ENCODE measurements at places on chromosomes 11 and 22. TPM values are rescaled to one million over a fixed set of nuclear protein-coding genes. Genes with fewer than 3 reads are reported as not detected.

DNA sequence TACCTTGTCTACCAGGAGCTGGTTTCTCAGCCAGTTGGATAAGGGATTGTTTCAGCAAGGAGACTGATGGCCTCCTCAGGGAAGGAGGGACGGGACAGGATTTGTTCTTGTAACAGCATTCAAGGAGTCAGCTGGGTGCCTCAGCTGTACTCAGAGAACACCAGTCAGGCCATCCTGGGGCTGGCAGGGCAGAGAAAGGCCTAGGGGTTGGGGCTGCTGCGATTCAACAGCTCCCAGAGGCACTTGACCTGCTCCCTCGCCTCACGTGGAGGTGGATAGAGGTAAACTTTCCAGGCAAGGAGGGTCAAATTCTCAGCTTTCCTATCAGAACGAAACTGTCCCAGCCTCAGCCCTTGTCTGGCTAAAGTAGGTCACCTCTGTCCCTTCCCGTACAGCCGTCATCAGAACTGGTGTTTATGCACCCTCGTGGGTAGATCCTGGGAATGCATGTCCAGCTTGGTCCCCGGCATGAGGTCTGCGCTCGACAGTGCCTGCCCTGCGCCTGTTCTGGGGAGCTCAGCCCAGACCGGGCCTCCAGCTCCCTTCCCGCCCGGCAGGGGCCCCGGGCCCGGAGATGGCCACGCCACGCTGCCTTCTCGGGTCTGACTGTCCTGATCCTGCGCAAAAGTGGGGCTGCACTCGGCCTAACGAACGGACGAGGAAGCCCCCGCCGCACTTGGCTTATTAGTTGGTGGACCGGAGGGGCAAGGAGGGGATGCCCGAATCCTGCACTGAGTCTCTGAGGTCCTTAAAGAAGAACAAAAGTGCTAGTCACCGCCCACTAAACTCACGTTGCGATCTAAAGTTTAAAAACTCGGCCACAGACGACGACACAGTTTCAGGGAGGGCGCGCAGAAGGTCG lies 762 bp upstream of the CCDC134 start:
- H3K4me3 ChIP-seq, result peak overlapping the region; percentile 92
- H3K36me3 ChIP-seq, result no peaks in the 10 kb centered on the region
- DNase-seq, result no peak
- peak overlapping the region; percentile 87 for H3K27ac ChIP-seq
- H3K27me3 ChIP-seq, result no peaks in the 10 kb centered on the region
- H3K4me1 ChIP-seq, result peaks cover 33% of the 10 kb centered on the region

DNA sequence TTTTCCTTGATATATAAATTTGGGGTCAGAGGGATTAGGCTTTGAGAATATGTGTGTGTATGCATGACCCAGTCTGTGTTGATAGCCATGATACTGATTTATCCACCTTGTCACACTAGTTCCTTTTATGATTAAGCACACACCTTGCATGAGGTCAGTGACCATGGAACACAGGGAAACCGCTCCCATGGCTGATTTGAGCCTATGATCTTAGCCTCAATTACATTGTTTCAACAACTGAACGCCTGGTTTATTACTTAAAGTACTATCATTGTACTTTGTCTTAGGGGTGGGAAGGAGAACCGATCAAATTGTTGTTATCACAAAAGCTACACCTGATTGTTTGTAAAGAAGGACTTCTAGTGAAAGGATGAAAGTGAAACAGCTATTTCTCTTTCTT lies 70.7 kb downstream of the ARFGAP2 start:
- no peaks in the 10 kb centered on the region for H3K36me3 ChIP-seq
- DNase-seq, result no peak
- no peaks in the 10 kb centered on the region for H3K4me1 ChIP-seq
- H3K27ac ChIP-seq, result no peak overlapping the region
- H3K4me3 ChIP-seq, result no peak overlapping the region

DNA sequence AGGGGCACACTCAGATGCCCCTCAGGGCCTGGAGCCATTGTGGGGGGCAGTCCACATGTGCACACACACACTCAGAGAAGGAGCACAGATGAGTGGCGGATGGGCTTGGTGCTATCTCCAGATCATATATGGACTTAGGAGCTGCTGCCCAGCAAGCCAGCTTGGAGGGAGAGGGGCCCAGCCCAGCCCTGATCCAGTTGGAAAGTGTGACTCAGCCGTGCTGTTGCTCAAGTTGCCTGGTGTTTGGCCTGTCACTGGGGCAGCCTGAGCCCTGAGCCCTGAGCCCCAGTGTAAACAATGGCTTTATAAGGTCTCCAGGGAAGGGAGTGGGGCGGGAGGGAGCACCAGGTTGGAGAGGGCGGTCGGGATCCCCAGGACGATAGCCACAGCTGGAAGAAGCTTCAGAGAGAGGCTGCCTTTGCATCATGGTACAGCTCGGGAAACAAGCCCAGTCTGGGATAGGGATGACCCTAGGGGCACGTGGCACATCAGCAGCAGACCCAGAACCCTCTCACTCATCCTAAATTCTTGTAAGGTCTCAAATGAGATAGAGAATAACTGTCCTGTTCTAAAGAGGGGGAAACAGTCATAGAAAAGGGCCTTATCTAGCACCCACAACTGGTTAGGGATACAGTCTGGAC lies 4.8 kb downstream of the SELENOM start:
- H3K4me3 ChIP-seq, result no peak overlapping the region
- peaks cover 5% of the 10 kb centered on the region for H3K36me3 ChIP-seq
- H3K27ac ChIP-seq, result peak overlapping the region; percentile 43
- peaks cover 31% of the 10 kb centered on the region for H3K4me1 ChIP-seq

GRCh38 chr22:22547692-22548300 lies 11.3 kb downstream of the PRAME start:
- no peak for DNase-seq
- H3K4me3 ChIP-seq, result no peak overlapping the region
- no peaks in the 10 kb centered on the region for H3K36me3 ChIP-seq
- peaks cover 13% of the 10 kb centered on the region for H3K27me3 ChIP-seq
- no peaks in the 10 kb centered on the region for H3K4me1 ChIP-seq
- no peak overlapping the region for H3K27ac ChIP-seq

DNA sequence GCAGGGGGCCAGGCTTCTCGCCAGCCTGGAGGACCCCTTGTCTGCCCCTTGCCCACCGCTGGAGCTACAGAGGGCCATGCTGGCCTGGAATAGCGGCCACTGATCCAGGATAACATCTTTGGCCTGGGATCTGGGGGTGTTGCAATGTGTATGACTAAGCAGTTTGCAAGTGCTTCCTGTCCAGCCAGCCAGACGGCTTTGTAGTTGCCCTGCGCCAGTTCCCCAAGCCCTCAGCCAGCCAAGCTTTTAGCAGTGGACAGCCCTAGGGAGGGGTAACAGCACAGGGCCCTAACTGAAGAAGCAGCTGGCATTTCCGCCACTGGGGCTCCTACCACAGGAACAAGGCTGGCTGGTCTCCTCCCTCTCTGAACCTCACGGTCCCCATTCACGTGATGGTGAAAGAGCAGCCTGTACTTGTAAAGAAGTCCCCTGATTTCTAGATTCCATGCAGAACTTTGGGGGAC lies 32.1 kb downstream of the UQCR10 start:
- H3K36me3 ChIP-seq, result peaks cover 23% of the 10 kb centered on the region
- no peaks in the 10 kb centered on the region for H3K27me3 ChIP-seq
- H3K4me1 ChIP-seq, result peaks cover 40% of the 10 kb centered on the region
- no peak overlapping the region for H3K4me3 ChIP-seq
- peak; percentile 90 for DNase-seq

- no peak overlapping the region for H3K27ac ChIP-seq
- H3K4me3 ChIP-seq, result no peak overlapping the region
- H3K36me3 ChIP-seq, result no peaks in the 10 kb centered on the region
- H3K4me1 ChIP-seq, result no peaks in the 10 kb centered on the region
- DNase-seq, result no peak
- H3K27me3 ChIP-seq, result no peaks in the 10 kb centered on the region
These were observed 262.3 kb upstream of the MTNR1B start for GRCh38 chr11:92707173-92707619.

DNA sequence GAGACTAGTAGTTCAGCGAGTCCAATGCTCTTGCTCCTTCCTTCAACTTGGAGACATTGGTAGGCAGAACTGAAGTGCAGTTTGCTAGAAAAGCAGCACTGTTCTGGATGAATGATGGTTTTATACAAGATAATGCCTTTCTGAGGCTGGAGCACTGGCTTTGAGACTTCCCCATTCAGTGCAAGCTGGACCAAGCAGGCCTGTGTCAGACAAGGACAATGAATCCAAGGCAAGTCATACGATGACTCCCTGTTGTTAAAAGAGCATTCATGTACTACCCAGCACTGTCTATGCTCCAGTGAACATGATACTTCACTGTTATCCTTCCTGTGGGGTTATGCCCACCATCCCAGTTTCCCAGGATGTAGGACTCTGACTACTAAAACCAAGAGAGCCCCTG lies 242.3 kb upstream of the RAG2 start:
- no peaks in the 10 kb centered on the region for H3K36me3 ChIP-seq
- no peak overlapping the region for H3K27ac ChIP-seq
- no peaks in the 10 kb centered on the region for H3K4me1 ChIP-seq
- no peaks in the 10 kb centered on the region for H3K27me3 ChIP-seq

GRCh38 chr11:27095059-27095458 lies 54.4 kb downstream of the BBOX1 start:
- H3K4me1 ChIP-seq, result no peaks in the 10 kb centered on the region
- no peaks in the 10 kb centered on the region for H3K36me3 ChIP-seq
- H3K4me3 ChIP-seq, result no peak overlapping the region
- H3K27me3 ChIP-seq, result no peaks in the 10 kb centered on the region
- DNase-seq, result no peak

NPAS4 gene
- total RNA-seq, result not detected

GGT1 gene
- total RNA-seq, result 29.9 TPM

DNA sequence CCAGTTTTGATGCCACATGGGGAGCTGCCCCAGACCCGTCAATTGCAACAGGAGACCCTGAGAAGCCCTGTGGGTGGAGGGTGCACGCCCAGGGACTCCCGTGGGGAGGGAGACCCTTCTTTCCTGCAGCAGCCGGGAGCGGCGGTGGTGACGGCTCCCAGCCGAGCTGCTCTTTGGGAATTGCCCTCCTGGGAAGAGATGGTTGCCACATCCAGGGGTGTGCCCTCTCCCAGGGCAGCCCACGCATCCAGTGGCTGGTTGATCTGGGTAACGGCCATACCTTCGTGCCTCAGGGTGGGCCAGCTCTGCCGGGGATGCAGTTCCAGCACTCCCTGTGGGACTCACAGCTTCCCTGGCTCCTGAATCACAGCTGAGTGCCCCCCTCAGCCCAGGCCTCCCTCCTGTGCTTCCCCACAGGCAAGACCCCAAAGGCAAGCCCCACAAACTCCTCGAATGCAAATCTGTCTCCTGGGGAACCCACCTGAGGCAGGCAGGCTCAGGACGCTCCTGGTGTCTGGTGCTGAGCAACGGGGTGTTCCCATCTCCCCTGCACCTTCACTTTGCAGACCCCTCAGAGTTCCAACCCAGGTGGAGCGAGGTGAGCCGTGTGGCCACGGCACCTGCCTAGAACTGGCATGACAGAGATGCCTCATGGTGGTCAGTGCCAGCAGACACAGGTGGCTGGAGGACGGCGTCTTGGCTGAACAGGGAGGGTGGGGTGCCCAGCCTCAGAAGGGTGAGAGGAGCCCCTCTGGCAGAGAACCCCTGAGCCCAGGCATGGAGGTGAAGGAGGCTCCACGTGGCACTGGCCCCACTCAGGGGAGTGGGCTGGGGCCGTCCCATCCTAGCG lies 1027.4 kb downstream of the BRD1 start:
- no peak overlapping the region for H3K4me3 ChIP-seq
- H3K27me3 ChIP-seq, result peaks cover 28% of the 10 kb centered on the region
- DNase-seq, result no peak

ANO9 gene
- total RNA-seq, result 8.9 TPM
